8988T (cell line): ENCODE measurements at places on chromosomes 2 and 18.

GRCh38 chr2:162011706-162012564, 62.1 kb downstream of the DPP4 start:
- no peak for DNase-seq

DNA sequence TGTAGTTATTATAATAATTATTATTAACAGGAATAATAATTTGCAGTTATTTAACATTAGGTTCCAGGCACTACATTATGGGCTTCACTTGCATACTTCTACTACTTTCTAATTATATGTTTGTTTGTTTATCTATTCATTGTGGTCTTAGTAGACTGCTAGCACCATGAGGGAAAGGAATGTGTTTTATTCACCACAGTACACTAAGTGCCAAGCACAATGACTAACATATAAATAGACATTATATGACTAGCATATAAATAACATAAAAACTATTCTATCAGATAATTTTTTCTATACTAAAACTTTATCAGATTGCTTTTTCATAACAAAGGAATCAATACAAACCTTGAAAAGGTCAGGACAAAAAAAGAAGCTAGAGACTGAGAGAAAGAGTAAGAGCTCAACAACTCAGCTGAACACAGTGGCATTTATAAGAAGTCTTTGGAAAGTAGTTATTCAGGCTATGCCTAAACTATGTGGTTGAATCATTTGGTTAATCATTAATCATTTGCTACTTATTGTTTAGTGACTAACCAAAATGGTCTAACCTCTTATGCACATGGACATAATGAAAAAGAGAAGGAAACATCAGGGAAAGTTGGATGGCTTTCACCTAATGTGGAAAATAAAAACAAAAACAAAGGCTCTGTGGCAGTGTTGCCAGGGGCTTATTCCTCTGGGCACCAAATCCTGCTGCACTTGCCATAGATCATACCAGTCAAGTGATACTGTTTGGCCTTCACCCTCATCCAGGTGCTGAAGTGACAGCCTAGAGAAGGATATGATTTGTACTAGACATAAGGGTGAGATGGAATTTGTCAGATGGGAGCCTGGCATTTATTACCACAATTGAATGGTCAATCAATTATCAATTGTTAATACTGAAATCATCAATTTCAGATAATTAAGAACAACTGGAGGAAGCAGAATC, 174.9 kb downstream of the ETAA1 start:
- DNase-seq, result no peak

DNA sequence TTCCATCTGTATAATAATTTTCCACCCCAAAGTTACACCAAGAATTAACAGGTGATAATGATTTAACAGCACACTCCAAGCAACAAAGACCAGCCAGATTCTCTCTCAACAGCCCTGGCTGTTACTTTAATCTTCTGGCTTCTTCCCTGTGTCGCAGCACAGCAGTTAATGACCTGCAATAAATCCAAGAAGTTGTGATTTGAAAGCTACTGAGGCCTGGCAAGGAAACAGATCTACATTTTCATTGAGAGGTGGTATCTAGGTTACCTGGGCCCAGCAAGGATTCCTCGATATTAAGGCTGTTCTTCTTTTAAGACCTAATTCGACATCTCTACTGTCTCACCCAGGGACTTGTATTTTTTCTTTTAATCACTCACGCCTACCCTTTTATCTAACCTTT, 433.8 kb downstream of the NBAS start:
- no peak for DNase-seq

- DNase-seq, result no peak
These were observed 37.7 kb downstream of the ID2 start for GRCh38 chr2:8719528-8719927.

GRCh38 chr18:62144338-62144737, 42.5 kb downstream of the PIGN start:
- no peak for DNase-seq

DNA sequence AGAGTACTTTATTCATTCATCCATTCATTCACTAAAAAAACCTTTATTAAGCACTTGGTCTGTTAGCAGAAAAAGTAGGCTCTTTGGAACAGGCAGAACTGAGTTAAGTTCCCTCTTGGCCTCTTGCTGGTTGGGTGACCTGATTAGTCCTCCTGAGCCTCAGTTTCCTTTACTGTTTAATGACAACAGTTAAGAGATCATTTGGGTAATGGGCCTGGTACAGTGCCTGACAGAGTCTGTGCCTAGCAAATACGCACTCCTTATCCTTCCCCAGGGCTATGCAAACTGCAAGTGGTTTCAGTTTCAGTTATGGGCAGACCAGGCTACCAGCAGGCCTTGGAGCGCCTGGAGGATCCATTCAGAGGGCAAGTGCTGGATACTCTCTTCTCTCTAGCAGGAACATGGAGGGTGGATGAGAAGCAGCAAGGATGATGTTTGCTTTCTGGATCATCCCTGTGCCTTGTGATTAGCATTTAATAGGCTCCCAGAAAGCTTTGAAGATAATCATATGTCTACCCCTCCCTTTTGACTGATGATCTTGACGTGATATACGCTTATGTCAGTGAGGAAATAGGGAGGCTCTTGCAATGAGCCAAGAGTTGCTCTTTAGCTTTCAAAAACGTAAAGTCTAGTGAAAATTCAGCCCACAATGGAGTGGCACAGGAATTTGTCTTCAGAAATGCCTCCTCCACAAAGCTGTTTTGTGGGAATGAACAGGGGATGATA, 12.4 kb upstream of the TAF1B start:
- no peak for DNase-seq

DNA sequence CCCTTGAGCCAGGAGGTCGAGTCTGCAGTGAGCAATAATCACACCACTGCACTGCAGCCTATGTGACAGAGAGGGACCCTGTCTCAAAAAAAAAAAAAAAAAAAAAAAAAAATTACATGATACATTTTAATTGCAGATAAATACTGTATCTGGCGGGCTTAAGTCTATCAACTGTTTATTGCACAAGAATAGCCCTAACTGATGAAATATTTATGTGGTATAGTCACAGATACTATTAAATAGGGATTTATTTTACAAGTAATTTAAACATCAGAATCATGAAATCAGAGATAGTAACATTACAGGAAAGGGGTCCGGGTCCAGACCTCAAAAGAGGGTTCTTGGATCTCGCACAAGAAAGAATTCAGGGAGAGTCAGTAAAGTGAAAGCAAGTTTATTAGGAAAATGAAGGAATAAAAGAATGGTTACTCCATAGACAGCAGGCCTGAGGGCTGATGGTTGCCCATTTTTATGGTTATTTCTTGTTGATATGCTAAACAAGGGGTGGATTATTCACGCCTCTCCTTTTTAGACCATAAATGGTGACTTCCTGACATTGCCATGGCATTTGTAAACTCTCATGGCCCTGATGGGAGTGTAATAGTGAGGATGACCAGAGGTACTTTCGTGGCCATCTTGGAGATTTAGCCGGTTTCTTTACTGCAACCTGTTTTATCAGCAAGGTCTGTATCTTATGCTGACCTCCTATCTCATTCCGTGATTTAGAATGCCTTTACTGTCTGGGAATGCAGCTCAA, 166.6 kb downstream of the PMAIP1 start:
- DNase-seq, result no peak

DNA sequence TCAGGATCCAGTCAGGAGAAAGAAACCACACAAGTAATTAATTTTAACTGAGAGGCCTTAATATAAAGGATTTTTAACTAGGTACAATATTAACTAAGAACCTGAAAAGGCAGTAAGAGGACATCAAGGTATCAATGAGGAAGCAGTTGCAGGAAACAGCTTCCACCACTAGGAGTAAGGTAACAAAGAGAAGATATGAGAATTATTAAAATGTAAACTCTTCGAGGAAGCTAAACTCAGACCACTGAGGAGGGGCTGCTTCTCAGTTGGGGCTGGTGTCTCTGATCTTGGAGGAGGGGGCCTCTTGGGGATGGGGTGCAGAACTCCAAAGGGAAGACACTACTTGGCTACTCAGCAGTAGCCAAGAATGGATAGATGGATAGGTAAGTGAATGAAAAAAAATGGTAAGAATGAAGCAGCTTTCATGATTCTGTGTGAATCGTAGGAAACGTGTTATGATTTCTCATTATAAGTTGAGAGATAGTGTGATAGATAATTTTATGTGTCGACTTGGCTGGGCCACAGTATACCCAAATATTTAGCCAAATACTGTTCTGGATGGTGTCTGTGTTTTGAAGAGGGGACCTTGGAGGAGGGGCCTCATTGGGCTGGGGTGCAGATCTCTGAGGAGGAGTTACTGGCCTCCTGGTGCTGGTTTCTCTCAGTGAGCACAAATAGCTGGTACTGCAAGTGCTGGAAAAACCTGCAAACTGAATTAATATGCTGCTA, 547.7 kb upstream of the LRRTM1 start:
- DNase-seq, result no peak

- no peak for DNase-seq
These were observed 98.7 kb downstream of the PIGN start for GRCh38 chr18:62088156-62088555.

DNA sequence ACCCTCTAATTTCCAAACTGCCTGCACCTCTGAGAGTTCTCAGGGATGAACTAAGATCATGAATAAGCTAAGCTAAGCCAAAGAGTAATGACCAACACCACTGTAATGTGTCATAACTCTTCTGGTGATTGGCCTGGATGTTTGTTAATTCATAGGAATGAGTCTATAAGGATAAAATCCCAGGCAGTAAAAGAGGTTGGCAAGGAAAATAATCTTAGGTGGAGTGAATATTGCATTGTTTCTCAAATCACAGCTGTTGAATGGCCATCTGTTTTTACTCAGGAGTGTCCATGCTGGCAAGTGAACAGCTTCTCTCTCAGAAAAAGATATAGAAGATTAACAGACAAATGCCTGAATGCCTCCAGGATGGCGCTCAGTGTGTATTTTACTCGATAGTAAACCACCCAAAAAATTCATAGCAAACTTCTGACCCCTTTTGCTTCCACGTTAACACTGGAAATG, 60.8 kb upstream of the GLS start:
- no peak for DNase-seq

DNA sequence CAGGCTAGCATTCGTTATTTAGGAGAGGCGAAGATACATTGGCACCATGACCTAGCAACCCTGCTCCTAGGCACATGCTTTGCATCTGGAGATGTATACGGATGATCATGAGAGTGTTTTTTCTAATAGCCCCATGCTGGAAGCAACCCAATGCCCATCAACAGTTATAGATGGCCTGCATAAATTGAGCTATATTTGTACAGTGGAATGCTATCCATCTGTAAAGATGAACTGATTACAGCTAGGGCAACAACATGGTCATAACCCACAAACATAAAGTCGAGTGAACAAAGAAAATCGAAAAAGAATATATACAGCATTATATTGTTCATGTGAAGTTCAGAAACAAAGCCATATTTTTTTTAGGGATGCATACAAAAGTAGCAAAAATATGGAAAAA, 20.6 kb upstream of the CHRNA1 start:
- DNase-seq, result no peak

- peak; percentile 16 for DNase-seq
These were observed 5.4 kb upstream of the TDRD15 start for GRCh38 chr2:21118302-21118920.

DNA sequence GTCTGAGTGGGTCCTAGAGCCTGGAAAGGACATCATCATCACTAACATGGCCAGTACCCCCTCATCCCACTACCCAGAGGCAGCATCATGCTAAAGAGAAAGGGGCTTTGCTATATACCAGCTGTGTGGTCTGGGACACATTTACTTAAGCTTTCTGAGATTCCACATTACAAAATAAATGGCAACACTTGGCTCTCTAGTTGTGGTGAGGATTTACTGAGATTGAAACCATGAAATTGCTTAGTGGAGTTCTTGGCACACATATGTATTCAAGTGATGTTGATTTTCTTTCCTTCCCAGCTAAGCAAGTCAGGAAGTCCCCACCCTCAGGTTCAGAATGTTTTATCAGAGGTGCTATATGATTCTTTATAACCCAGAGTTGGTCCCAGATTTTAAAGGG, 362.0 kb downstream of the CLIP4 start:
- DNase-seq, result no peak

DNA sequence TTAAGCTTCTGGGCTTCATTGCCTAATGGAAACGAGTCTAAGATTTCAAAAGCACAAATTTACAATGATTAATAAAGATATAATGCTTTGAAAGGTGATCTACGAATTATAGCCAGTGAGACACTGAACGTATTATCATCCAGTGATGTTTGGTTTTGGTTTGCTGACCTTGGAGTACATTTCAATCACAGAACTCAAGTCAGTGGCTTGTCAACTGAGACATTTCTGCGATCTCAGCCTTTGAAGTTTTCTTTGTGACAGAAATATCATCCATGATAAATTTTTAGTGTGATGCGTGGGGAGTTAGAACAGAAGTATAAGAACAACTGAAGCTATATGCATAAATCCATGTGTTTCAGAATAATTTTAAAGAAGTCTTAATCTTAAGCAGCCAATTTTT, 263.8 kb downstream of the TCF4 start:
- DNase-seq, result no peak
